Right atrium auricular region (tissue), 2 donors: ENCODE measurements at places on chromosomes 7 and 10.

DNA sequence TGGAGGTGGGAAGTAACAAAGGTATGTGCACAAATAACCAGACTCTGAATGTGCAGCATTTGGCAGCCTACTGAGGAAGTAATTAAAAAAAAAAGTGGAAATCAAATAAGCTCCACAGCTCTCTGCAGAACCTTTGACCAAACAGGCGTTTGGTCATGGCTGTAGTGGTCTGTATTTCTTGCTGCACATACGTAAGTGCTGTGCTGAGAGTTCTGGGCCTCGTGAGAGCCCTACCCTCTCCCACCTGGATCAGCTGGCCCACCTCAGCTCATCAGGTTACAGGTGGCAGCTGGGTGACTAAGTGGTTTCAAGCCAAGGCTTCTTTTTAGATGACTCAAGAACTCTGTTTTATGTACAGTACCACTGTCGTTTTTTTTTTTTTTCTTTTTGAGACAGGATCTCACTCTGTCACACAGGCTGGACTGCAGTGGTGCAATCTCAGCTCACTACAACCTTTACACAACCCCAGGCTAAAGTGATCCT lies 178.2 kb upstream of the KLF6 start:
- no peak for DNase-seq

DNA sequence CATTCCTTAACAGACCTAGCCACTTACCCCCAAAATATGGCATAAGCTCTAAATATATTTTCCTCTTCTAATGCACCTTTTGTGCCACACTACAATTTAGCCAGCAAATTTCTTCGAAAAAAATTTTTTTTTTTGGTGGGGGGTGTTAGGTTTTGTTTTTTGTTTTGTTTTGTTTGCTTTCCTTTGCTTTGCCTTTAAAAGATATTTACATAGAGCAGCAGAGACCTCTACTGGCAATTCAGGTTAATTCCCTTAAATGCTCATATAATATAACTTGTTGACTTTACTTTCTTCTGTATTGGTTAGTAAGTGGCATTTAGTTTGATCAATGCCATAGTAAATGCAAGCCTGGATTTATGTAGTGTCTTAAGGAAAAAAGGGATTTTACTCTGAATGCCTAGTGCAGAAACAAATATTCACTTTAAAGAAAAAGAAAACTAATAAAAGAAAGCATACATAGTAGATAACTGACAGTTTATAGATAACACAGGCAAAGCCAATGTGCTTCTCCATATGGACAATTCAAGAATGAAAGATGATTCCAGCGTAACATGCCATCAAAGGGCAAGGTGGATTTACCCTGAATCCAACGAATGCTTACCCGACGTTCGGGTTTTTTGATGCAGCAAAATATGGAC lies 1250.6 kb downstream of the GATA3 start:
- no peak for DNase-seq

DNA sequence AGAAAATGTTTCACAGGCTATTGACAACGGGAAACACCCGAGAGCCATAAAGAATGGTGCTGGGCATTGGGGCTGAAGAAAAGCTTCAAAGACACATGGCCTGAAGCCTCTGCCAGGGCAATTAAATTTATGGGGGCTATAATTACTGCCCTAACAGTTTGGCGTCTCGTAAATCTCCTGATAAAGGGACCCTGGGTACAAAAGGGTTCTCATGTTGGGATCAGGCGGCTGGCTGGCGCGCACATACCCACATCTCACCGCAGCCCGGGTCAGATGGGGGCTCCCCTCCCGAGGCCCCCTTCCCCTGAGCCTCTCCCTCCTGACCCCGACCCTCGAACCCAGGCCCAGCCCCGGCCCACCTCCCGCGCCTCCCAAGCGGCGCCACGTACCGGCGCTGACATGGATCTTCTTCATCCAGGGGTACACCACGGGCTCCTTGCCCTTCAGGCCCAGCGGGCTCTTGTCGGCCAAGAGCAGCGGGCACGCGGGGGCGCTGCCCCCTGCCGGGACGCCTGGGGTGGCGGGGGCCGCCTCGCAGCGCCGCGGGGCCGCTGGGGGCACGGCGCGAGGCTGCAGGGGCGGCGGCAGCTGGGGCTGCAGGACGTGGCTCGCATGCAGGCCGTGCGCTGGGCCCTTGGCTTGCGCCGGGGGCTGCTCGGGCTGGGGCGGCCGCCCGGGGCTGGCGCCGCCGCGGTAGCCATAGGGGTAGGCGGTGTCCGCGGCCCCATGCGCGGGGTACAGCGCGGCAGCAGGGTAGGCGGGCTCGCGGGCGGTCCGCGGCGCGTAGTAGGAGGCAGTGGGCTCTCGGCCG lies 623 bp downstream of the HOXA4 start:
- no peak for DNase-seq

GRCh38 chr7:157009778-157010587 lies 480 bp downstream of the MNX1 start:
- DNase-seq = no peak

DNA sequence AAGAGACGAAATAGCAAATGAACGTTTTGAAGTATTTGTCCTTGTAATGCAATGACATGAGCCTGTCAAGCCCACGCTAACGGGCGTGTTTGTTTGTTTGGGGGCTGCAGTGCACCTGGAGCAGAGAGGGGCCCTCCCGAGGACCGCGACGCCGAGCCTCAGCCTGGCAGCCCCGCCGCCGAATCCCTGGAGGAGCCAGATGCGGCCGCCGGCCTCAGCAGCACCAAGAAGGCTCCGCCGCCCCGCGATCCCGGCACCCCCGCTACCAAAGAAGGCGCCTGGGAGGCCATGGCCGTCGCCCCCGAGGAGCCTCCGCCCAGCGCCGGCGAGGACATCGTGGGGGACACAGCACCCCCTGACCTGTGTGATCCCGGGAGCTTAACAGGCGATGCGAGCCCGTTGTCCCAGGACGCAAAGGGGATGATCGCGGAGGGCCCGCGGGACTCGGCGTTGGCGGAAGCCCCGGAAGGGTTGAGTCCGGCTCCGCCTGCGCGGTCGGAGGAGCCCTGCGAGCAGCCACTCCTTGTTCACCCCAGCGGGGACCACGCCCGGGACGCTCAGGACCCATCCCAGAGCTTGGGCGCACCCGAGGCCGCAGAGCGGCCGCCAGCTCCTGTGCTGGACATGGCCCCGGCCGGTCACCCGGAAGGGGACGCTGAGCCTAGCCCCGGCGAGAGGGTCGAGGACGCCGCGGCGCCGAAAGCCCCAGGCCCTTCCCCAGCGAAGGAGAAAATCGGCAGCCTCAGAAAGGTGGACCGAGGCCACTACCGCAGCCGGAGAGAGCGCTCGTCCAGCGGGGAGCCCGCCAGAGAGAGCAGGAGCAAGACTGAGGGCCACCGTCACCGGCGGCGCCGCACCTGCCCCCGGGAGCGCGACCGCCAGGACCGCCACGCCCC lies 118.5 kb downstream of the CYTH3 start:
- no peak for DNase-seq

- DNase-seq = no peak
These were observed 254.2 kb downstream of the COBL start for GRCh38 chr7:51062222-51062987.

GRCh38 chr10:73113551-73113950 lies 3.3 kb downstream of the NUDT13 start:
- no peak for DNase-seq

DNA sequence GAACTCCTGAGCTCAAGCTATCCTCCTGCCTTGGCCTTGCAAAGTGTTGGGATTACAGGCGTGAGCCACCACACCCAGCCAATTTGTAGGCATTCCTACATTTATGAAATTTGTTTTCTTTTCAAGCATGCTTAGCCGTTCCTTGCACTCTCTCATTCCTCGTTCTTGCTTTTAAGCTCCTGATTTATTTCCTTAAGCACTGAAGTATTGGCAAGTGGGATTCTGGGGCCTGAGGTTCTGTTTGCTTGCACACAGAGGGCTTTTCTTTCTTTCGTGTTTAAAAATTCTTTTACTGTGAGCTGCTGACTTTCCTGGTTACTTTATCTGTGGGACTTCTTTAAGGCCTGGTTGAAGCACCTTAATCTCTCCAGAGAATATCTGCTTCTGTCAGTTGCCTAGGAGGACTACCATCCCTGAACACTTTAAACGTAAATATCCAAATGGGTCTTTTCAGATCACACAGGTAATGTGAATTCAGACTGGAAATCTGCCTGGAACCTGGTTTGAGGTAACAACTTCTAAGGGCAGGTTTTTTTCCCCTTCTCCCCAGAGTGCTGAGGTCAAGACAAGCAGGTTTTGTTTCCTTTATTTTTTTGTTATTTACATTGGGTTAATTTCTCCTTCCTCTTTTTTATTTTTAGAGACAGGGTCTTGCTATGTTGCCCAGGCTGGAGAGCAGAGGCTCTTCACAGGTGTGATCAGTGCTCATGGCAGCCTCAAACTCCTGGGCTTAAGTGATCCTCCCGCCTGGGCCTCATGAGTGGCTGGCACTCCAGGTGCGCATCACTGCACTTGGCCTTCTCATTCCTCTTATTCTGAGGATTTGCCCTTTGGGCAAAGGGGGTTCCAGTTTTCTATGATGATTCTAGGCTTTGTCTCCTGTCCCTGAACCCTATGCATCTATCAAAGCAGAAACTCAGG lies 102.9 kb downstream of the PFKFB3 start:
- DNase-seq = no peak

GRCh38 chr7:50610521-50611277 lies 45.5 kb upstream of the DDC start:
- no peak for DNase-seq

- DNase-seq = no peak
These were observed 309.5 kb upstream of the TEX47 start for GRCh38 chr7:89104748-89105685.

DNA sequence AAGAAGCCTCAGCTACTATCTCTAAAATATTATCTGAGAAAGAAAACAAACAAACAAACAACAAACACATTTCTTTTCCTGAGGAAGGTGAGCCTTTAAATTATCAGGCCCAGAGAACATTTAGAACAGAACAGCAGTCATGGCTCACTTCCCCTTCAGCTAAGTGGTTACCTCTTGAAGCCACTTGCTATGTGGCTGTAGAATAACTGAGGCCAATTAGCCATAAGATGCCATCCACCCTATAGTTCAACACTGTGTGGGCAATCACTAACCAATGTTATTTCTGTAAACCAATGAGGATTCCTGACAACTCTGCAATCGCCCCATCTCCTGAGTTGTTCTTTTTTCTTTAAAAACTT lies 3.7 kb upstream of the UPP1 start:
- no peak for DNase-seq

- DNase-seq = peak; percentile 48
These were observed 180.6 kb downstream of the CAMK1D start for GRCh38 chr10:12529976-12530375.

- DNase-seq = no peak
These were observed 19.0 kb upstream of the ASZ1 start for GRCh38 chr7:117446220-117446815.

- DNase-seq = no peak
These were observed 88.0 kb downstream of the CPED1 start for GRCh38 chr7:121076350-121077164.

DNA sequence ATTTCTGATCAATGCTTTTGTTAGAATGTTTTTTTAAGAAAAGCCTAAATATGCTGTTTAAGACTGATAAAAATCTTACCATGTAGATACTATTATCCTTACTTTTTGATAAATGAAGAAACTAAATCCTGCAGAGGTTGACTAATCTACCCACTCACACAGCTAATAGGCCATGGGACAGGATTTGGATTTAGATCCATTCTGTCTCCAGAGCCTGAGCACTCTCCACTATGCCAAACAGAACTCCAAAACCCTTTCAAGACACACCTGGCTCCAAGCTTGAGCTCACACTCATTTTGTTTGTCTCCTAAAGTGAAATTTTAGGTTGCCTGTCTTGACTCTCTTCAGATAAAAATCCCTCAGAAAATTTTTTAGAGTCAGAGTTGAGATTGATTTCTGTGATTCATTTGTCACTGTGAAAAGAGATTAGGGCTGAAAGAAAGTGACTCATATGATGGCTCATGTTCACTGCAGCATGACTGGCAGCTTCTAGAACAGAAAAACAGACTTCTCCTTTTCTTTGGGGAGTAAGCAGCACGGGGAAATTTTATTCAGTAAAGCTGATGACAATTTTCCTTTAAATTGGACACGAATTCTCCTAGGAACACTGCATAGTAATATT lies 132.3 kb upstream of the POT1 start:
- DNase-seq = no peak

DNA sequence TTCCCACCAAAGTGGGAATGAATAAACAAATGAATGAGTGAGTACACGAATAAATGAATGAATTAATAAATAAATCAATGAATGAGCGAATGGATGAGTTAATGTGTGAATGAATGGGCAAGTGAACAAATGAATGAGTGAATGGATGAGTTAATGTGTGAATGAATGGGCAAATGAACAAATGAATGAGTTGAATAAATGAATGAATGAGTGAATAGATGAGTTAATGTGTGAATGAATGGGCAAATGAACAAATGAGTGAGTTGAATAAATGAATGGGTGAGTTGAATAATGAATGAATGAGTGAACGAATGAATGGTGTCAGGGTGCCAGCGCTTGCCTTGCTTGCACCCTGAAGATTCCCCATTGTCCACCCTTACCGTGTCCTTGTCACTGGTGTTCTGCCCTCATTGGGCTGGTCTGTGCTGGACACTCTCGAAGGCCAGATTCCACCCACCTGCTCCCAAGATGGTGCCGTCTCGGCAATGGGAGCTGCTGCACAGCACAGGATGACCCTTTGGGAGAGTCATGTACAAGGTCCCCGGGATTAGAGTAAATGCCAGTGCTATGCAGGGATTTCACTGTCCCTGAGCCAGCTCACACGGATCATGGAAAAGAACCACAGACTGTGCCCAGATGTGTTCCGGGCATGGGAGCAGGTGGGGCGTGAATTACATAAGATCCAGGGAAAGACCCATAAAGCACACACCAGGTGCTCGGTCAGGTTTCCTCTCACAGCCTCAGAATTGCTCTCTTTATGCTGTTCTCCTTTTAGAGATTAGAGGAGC lies 83.2 kb downstream of the CAMK1D start:
- DNase-seq = no peak

DNA sequence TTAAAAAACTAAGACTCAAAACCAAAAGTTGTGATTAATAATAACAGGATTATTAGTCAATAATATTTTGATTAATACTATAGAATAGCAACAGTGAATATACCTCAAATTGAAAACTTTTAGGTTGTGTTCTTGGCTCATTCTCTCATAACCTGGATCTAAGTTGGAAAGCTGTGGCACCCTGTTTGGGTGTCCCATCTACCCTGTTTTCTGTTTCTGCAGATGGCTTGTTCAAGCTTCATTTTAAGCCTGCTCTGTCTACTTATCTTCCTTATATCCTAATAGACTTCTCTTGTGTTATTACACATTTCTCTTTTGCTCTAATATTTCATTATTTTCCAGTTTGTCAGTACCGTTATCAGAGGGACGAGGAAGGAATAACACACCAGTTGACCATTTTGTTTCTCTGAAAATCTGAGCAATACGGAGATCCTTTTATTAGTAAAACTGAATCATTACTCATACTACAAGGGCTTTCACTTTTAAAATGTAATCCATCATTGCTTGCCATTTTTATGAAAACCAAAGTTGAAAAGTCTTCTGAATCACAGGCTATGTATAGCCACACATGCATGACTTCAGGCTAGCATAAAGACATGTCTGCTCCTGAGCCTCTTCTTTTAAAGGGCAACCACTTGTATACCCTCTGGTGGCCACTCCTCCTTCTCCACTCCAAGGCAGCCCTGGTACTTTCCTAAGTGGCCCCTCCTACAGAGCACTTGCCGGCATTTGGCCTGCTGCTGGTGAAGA lies 22.3 kb downstream of the COX15 start:
- DNase-seq = no peak
